KG1 (cell line): ENCODE measurements at places on chromosomes 12 and 14.

- no peak for DNase-seq
Observed at GRCh38 chr12:121513464-121514183, 67.2 kb downstream of the KDM2B start.

DNA sequence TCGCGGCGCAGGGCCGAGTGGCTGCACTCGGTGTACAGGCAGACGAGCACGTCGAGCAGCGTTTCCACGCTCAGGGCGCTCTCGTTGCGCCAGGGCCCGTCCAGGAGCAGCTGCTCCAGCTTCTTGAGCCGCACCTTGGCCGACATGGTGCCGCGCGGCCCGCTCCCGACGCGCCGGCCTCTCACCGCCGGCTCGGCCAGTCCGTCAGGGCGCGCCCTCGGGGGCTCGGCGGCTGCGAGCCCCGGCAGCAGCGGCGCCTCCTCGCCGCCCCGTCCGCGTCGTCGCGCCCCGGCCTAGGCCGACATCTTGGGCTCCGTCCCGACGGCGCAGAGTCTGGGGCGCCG, 349 bp downstream of the CDC42BPB start:
- no peak for DNase-seq

GRCh38 chr12:131682510-131682895, 28.4 kb upstream of the SFSWAP start:
- DNase-seq = no peak

- no peak for DNase-seq
Observed at GRCh38 chr14:96039633-96040311, 610 bp downstream of the C14orf132 start.

DNA sequence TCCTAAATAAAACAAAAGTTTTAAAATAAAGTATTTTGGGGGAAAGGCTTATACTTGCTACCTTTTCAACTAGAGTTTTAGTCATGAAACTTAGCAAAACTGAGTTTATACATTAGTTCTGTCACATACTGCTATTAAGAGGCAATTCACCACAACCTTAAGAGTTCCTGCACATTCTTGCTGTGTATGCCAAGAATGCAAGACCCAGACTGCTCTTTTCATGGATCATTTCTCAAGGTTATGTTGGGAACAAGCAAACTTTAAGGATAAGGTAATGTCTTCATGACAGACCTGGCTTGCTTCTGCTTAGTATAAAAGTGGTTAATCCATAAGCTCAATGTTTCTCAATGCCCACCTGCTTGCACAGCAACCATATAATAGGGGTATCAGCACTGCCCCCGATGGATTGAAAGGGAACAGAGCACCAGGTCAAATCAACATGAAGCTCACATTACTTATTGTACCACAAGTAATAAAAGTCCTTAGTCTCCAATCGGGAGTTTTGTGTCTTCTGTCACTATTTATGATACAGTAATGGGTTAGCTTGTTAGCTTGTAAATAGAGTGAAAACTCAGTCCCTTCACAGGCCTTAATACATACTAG, 67.6 kb downstream of the KIF21A start:
- no peak for DNase-seq
